ENCODE measurements at places on chromosomes 7 and 10.

DNA sequence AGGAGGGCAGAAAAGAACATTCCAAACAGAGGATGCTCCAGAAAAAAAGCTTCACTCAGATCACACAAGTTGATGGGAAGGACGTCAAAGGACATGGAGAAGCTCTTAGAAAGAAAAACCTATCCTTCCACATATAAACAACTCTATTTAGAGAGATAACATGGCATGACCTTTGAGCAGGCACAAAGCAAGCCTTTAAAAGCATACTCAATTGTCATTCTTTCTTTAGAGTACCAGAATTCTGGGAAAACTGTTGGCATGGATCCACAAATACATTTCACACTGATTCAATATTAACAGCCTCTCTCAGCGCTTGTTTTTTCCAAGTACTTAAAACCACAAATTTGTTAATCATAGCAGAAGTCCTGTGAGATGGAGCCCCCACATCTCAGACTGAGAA is 7.3 kb upstream of the ABLIM1 start:
- no peaks in the 10 kb centered on the region for H3K27me3 ChIP-seq
- H3K36me3 ChIP-seq, result no peaks in the 10 kb centered on the region
- H3K27ac ChIP-seq, result no peak overlapping the region
- no peak overlapping the region for H3K4me3 ChIP-seq

DNA sequence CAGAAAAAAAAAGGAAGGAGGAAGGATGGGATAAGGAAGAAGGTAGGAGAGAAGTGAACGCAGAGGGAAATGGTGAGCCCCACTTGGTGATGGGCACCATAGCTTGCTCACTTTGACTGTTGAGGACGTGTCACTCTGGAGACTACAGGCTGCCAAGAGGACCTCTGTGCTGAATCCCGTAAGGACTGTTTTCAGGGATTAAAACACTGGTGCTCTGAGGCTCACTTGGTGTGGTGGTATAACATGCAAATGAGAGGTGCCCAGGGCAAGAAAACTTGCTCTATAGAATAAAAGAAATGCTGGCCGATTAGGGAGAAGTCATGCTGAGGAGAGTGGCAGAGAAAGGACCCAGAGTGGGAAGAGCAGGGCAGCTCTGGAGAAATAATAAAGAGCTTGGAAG is 5.3 kb upstream of the IL2RA start:
- no peak overlapping the region for H3K27ac ChIP-seq
- no peak for DNase-seq
- no peak overlapping the region for H3K4me3 ChIP-seq
- H3K36me3 ChIP-seq, result no peaks in the 10 kb centered on the region
- H3K4me1 ChIP-seq, result peaks cover 62% of the 10 kb centered on the region

DNA sequence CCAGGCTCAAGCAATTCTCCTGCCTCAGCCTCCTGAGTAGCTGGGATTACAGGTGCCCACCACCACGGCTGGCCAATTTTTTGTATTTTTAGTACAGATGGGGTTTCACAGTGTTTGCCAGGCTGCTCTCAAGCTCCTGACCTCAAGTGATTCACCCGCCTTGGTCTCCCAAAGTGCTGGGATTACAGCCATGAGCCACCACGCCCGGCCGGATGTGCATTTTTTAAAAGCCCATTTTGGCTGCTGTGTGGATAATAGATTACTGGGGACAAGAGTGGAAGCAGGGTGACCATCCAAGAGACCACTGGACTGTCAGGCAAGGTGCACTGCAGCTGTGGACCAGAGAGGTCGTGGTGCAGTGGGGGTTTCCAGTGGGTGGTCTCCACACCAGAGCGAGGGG is 21.4 kb downstream of the HKDC1 start:
- DNase-seq, result no peak
- no peak overlapping the region for H3K27ac ChIP-seq
- H3K4me3 ChIP-seq, result no peak overlapping the region
- H3K36me3 ChIP-seq, result no peaks in the 10 kb centered on the region
- H3K27me3 ChIP-seq, result no peaks in the 10 kb centered on the region
- H3K4me1 ChIP-seq, result peaks cover 10% of the 10 kb centered on the region

GRCh38 chr10:123266971-123267370 is 112.8 kb downstream of the BUB3 start:
- H3K36me3 ChIP-seq, result no peaks in the 10 kb centered on the region
- H3K4me3 ChIP-seq, result no peak overlapping the region
- no peaks in the 10 kb centered on the region for H3K4me1 ChIP-seq
- no peak overlapping the region for H3K27ac ChIP-seq

DNA sequence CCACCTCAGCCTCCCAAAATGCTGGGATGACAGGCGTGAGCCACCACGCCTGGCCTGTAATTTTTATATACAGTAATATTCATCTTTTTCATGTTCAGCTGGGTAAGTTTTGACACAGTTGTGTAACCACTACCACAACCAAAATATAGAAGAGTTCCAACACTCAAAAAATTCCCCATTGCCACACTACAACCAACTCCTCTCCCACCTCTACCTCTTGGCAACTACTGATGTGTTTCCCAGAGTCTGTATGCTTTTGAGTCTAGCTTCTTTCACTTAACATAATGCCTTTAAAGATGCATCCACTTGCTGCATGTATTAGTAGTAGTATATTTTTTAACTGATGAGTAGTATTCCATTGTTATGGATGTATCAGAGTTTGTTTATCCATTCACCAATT is 90.7 kb downstream of the SRPK2 start:
- H3K36me3 ChIP-seq, result no peaks in the 10 kb centered on the region
- H3K27ac ChIP-seq, result peak overlapping the region; percentile 53
- H3K4me1 ChIP-seq, result peaks cover 17% of the 10 kb centered on the region
- H3K4me3 ChIP-seq, result no peak overlapping the region
- no peak for DNase-seq

- no peak overlapping the region for H3K27ac ChIP-seq
- H3K27me3 ChIP-seq, result no peaks in the 10 kb centered on the region
- peaks cover 7% of the 10 kb centered on the region for H3K36me3 ChIP-seq
- no peak for DNase-seq
Measured at GRCh38 chr7:779480-779879, 52.4 kb upstream of the PRKAR1B start.

DNA sequence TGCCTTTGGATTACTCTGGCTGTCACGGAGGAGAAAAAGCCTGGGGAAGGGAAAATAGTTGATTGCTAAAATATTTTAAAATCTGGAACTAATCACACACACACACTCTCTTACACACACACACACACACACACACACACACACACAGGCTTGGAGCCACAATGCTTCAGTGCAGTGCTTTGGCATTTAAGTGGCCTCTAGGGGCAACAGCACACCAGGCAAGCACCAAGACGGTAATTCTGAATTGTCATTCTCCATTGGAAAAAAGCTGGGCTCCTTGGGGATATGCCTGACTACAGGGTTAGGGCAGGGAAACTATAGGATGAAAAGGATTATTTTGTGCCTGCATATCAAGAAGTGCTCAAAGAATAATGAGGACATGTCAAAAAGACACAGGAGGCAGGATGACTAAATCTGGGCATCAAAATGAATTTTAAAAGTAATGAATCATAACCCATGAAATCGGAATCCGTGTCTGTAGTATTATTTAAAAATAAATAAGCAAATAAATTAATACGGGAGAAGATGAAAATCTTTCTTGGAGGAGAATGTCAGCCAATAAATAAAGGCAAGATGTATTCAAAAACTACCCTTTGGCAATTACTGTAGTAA is 30.4 kb upstream of the DDC start:
- H3K36me3 ChIP-seq, result no peaks in the 10 kb centered on the region
- no peaks in the 10 kb centered on the region for H3K27me3 ChIP-seq
- DNase-seq, result peak; percentile 55
- no peak overlapping the region for H3K27ac ChIP-seq
- no peaks in the 10 kb centered on the region for H3K4me1 ChIP-seq

- no peak overlapping the region for H3K4me3 ChIP-seq
- H3K27me3 ChIP-seq, result no peaks in the 10 kb centered on the region
- H3K4me1 ChIP-seq, result no peaks in the 10 kb centered on the region
Measured at GRCh38 chr7:20454202-20454601, 123.5 kb downstream of the ITGB8 start.

GRCh38 chr10:118523775-118524174 is 71.7 kb downstream of the PRLHR start:
- no peak overlapping the region for H3K4me3 ChIP-seq
- H3K27me3 ChIP-seq, result no peaks in the 10 kb centered on the region
- no peaks in the 10 kb centered on the region for H3K36me3 ChIP-seq
- no peaks in the 10 kb centered on the region for H3K4me1 ChIP-seq

DNA sequence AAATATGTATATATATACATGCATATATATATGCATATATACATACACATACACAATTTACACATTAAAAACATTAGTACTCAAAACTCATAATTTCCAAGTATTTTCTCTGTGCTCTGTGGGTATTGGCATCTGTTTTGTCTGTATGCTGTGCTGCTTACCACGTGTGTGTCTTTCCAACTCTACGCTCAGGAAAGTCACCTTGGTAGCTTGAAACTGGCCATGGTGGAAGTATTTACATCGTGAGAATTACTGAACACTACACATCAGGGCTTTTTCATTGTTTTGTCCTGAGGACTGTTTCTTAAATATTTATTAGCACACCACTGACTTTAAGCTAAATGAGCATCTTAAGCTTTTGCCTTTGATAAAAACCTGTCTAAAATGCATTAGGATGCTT is 79.6 kb downstream of the CREM start:
- H3K36me3 ChIP-seq, result peaks cover under 1% of the 10 kb centered on the region
- peaks cover 5% of the 10 kb centered on the region for H3K4me1 ChIP-seq
- H3K27me3 ChIP-seq, result no peaks in the 10 kb centered on the region
- DNase-seq, result no peak

All from natural killer cell (primary cell).